Hepatic stellate cell (primary cell): ENCODE measurements at places on chromosomes 3 and 15.

GRCh38 chr3:99365396-99365795 lies 273.0 kb upstream of the COL8A1 start:
- no peak for DNase-seq

DNA sequence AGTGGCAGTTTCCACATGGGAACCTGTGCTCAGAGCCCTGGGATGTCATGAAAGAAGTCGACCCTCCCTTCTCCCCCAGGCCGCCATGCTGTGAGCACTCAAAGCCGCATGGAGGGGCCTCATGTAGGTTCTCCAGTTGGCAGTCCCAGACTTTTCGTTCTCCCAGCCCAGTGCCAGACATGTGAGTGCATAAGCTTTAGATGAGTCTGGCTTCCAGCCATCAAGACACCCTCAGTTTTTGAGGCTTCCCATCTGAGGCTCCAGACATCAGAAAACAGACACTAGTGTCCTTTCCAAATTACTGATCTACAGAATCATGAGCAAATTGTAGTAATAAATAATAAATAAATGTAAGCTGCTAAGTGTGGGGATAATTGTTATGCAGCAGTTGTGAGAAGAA lies 136.5 kb upstream of the AGBL1 start:
- no peak for DNase-seq

DNA sequence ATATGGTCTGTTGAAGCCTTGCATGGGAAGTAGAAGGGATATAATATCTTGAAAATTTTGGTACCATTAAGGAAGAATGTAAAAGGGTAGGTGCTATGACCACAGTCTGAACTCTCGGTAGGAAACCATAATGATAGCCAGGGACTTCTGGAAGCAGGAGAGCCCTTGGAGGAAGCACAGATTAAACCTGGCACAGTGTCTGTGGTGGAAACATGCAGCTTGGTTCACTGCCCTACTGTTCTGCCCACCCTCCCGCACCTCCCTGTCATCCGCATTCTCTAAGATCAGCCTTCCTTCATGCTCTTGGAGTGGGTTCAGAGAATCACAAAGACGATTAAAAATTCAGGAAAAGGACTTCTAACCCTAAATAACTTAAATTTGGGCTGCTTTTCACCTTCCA lies 20.9 kb downstream of the VPS8 start:
- DNase-seq, result no peak

- no peak for DNase-seq
Observed at GRCh38 chr15:82798531-82799166, 7.2 kb downstream of the FSD2 start.

GRCh38 chr3:138498991-138499390 lies 64.6 kb downstream of the ESYT3 start:
- no peak for DNase-seq

DNA sequence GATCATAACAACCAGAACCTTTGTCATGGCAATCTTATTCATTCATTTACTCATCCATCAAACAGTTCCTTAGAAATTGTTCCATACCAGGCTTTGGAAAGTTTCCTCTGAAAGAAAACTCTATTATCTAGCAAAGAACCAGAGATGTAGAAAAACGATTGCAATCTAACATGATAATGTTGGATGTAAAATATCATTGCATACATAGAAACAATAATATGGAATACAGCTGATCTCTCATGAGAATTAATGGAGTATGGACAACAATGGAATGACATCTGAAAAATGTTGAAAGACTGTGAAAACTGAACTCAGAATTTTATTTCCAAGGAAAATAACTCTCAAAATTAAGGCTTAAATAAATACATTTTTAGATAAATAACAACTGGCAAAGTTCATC lies 665.4 kb downstream of the NLGN1 start:
- no peak for DNase-seq

GRCh38 chr15:89785774-89786140 lies 9.6 kb downstream of the MESP2 start:
- DNase-seq, result no peak

GRCh38 chr3:138383715-138384465 lies 35.5 kb downstream of the MRAS start:
- DNase-seq, result no peak

- no peak for DNase-seq
Observed at GRCh38 chr3:181880331-181880730, 168.6 kb downstream of the SOX2 start.
